ENCODE measurements at places on chromosomes 7 and 10.

- no peak for DNase-seq
Measured at GRCh38 chr7:90857603-90858002, 261.5 kb downstream of the CDK14 start.

DNA sequence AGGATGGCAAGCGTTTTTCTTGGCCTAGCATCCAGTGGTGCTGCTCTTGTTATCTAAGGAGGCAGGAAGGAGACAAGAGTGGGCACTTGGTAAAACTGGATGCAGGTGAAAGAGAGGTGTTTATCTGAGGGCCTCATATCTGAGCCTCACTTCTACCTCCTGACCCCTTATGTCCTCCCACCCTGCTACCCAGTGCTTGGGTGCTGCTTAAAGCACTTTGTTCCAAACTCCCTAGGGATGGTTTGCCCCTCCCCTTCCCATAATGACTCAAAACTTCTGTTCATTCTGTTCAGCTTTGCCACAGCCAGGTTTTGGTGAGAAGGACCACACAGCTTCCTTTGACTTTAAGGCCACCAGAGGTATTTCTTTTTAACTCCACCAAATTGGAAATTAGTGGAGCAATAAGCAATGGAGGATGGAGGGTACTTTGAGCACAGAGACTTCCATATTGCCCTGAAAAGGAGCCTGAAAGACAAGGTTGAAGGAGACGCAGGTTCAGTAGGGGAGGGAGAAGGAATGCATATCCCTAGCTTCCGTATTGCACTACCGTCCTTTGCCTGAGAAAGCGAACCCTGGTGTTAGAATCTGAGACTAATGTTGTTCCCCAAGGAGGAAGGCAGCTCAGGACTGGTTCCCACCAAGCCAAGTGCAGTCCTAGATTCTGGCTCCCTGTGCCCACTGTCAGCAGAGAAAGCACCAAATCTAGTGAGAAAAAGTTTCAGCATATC, 30.1 kb downstream of the ENTPD1 start:
- DNase-seq, result no peak

DNA sequence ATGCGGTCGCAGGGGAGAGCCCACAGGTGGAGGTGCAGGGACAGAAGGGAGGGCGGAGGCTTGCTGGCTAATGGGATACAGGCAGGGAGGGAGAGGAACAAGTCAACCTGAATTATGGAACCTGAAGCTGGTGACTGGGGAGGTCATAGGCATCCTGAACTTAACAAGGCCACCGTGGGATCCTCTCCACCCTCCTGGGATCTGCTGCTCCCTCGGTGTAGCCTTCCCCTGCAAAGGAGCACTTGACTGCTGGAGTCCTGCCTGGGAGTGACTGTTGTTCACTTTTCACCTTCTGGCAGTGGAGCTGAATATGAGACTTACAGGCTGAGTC, 223.1 kb downstream of the GFRA1 start:
- DNase-seq, result no peak

DNA sequence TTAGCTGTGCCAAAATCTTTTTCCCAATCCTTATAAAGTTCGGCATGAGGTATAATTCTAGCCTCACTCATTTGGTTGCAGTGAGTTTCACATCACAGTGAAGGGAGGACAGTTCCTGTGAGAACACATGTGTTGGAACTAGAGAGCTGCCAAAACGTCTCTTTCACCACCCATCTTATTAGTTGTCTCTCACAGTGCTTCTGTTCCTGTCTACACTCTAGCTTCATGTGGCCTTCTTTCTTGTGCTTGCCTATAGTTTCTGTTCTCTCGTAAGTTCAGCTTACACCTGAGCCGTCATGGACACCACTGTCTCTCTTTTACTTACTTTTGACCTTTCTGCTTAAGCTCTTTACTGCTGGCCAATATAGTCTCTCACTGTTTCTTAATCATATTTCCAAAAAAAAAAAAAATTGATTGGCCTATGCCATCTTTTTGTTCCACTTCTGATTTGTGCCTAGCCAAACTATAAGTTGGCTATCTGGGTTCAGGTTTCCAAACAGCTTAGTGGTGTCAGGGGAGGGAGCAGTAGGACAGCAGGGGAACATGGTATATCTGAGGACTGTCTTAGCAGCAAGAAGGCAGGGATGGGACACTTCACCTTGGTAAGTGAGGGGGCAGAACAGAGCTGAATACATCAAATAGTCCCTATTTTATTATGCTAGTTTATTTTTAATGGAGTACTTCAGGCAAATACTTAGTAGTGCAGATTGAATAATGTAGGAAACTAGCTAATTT, 38.0 kb downstream of the ZNRF2 start:
- peak; percentile 64 for DNase-seq

DNA sequence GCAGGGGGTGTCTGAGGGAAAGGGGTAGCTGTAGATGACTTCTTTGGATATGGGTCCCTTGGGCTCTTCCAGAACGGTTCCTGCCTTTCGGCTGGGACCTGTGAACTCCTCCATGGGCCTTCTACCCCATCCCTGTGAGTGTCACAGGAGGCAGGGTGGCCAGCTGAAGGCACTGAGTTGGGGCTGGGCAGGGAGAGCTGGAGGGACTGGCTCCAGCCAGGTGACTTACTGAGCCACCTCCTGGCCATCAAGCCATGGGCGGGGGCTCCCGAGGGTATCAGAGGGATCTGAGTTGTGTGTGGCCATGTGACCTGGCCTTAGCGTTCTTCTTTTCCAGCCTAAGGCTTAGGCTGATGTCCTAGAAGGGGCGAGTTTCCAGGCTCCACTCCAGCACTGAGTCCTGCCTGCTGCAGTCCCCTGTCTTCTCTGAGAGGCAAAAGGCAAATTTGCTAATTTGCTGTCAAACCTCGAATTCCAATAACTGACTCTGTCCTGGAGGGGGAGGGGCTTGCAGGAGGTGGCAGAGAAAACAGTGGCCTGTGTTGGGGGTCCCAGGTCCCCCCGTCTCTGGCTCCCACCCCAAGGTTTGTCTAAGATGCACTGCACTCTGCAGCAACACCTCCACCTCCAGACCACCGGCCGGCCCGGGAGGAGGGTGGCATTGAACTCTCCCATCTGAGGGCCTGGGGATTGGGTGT, 27.2 kb downstream of the ADCYAP1R1 start:
- no peak for DNase-seq

GRCh38 chr7:151075662-151075971, 5.0 kb downstream of the FASTK start:
- DNase-seq, result no peak

GRCh38 chr10:33147013-33147310, 187.5 kb downstream of the NRP1 start:
- DNase-seq, result no peak

DNA sequence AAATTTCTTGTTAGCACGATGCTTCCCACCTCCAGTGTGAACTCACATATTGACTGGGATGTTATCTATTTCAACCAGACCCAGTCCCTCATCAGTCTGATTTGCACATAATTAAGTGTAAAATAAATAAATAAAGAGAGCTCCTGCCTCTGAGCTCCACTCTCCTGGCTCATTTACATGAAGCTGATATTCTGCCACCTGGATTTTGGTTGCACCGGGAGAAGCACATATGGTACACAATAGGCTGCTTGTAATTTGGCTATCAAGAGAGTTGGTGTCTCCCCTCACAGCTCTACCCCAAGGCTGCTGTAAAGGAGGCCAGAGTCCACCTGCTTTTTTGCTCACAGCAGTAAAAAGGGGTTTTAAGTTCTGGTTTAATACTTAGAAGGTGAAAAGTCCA, 610.5 kb downstream of the KCNMA1 start:
- DNase-seq, result no peak

GRCh38 chr7:83149466-83149865, 13.2 kb downstream of the PCLO start:
- peak; percentile 3 for DNase-seq

DNA sequence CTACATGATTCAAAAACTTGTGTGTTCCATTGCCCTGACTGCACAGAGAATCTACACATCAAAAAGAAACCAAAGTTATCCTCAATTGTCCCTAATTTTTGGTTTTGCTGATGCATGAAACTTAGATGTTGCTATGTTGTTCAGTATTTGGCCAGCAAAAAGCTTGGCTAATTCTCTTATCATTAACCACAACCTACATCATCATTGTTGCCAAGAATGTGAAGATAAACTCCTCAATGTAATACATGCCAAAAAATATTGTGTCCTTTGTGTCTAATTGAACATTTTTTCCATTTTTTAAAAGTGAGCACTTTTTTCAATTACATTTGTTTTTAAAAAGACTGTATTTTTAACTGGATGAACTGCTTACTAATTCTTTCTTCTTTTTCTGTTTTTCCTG, 268.0 kb upstream of the SEMA3D start:
- DNase-seq, result peak; percentile 12

- DNase-seq, result peak; percentile 18
Measured at GRCh38 chr10:103896225-103896624, 21.8 kb downstream of the STN1 start.

- no peak for DNase-seq
Measured at GRCh38 chr7:24434972-24435371, 138.3 kb upstream of the PALS2 start.

DNA sequence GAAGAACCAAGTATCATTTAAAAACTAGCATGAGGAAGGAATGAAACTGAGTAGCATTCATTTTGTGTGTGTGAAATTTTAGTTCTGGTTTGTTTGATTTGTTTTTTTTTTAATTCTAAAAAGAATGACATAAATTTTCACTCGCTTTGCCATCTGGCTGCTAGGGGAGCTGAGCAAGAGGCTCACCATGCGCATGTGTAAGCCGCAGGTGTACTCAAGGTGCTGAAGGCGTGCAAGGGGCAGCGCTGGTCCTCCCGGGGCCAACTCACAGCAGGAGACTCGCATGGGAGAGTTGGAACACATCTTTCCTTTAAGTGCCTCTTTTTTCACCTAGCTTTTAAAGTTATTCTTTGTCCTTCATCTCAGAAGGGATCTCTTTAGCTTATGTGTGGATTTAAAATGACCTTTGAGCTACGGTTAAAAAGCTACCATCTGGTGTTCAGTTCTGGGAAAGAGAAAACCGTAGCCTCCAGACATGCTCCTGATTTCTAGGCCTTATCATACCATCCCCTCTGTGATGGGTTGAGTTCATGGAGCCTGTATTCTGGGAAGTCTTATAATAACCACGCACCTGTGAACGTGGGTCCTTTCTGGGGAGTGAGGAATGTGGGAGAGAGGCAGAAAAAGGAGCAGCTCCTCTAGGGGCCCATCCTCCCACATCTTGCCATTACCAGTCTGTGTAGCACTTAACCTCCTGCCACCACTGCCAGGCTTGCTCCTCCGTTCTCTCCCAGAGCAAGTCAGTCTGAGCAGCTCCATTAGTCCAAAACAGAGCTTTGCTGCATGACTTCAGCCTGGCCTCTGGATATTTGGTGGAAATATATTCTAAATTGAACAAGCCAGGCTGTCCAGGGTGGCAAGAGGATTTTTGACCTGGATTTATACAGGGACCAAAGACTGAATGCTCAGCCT, 61.9 kb downstream of the KLHDC10 start:
- no peak for DNase-seq

DNA sequence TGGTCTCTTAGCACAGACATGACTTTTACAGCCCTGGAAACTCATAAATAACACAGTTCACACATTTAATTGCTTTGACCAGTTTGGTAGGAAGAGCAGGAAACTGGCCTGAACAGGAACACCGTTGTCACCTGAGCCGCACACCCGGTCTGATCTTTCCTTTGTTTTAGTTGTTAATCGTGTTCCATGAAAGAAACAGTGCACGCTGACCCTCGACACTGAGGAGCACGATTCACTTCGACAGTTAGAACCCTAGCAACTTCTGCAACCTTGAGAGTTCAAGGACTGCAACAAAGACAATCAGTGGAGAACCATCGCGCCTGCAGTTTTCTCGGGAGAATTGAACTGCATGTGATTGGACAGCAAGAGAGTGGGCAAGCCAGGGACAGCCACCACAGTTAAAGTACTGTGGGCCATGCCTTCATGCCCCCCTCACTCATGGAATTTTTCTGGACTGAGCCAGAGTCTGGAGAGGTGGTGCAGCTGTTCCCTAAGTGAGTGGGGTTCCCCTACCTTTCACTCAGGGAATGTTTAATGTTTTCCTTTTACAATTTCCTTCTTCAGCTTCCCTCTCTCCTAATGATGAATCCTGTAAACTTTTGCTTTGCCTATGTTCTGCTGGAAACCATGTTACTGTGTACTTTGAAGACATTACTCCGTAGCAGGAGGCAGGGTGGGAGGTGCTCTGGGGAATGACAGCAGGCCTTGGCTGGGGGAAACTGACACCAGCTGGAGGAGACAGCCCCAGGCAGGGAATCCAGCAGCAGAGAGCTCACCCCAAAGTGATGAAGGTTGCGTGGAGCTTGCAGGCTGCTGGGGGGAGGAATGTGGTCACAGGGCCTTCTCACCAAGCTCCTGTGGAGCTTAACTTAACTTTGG, 198.7 kb downstream of the ZNF438 start:
- DNase-seq, result no peak

DNA sequence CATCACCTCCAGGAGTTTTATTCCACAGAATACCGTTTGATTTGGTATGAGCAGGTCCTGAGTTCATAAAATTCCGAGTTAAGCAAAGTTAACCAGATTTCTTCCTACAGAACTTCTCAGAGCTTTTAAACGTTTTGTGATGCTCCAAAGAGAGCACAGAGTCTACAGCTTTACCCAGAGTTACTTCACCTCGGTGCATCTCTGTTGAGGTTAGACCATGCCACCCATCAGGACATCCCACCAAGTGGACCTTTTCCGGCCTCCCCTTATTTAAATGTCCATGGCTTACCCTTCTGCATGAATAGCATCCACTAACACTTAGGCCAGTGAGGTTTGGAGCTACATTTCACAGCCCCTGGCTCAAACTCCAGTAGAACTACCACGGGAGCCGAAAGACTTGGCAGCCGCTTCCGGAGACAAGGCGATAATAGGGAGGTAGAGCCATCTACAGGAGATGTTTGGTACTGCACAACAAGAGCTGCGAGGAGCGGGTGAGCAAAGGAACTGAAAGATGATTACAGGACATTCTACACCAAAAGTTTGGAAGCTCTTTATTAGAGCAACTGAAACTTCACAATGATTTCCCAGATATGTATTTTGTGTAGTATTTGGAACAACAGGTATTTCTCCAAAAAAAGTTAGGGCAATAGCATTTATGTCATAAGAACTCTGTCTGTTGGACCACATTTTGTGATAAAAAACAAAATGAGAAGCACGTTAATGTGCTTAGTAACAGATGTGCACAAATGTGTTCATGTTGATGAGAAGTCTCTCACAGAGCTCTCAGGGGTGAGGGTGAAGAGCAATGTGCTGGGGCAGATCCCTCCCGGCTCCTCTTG, 174.7 kb downstream of the HERPUD2 start:
- peak; percentile 54 for DNase-seq

GRCh38 chr7:65216469-65216868, 157.2 kb upstream of the ZNF92 start:
- peak; percentile 13 for DNase-seq

DNA sequence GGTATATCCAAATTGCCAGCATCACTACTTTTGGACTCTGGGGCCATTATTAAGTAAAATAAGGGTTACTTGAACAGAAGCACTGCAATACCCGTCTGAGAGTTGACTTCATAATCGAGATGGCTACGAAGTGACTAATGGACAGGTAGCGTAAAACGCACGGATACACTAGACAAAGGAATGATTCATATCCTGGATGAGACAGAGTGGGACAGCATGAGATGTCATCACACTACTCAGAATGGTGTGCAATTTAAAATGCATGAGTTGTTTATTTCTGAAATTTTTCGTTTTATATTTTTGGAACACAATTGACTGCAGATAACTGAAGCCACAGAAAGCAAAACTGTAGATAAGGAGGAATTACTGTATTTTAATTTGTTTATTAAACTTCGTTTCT, 421.5 kb upstream of the LRGUK start:
- peak; percentile 43 for DNase-seq

Measured in AG10803 (cell line).